ENCODE measurements at places on chromosomes 11 and 22.

GRCh38 chr22:24437741-24438328, 10.4 kb downstream of the ADORA2A start:
- DNase-seq = no peak

GRCh38 chr11:65431451-65432099, 9.0 kb downstream of the NEAT1 start:
- no peak for DNase-seq

GRCh38 chr22:36164621-36165020, 4.1 kb upstream of the APOL3 start:
- DNase-seq = no peak

DNA sequence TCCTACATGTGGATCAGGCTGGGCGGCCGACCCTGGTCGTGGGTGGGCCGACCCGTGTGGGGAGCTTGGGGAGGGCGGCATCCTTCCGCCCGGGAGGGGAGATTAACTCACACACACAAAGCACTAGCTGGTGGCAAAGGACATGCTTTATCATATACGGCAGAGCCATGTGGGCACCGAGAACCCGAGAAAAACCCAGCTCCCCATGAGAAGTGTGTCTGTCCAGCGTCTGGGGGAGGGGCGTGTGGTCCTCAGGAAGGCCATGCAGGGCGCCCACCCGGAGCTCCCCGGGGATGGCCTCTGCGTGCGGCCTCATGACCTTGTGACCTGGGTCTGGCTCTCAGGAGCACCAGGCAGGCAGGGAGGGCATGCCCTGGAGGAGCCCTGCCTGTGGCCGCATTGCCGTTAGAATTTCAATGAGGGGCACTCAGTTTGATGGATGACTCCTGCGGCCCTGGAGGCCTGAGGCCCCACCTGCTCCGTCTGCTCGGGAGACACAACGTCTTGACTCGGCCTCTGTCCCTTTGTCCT, 39.4 kb upstream of the TOLLIP start:
- no peak for DNase-seq

DNA sequence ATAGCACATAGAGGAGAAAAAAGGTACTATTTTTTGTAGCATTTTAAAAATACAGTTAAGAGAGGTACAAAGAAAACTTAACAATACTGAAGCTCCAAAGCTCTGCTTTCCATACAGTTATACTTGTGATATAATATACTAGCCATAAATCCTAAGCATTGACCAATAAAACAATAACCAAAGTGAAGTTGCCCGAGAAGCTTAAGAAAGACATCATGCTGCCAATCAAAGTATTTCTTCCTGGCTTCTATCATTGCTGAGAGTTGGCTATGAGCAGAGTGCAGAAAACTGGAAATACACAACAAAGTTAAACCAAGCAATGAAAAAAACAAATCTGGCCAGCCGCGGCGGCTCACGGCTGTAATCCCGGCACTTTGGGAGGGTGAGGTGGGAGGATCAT, 84.2 kb downstream of the RBFOX2 start:
- DNase-seq = no peak

GRCh38 chr11:8111636-8112035, 30.6 kb downstream of the TUB start:
- no peak for DNase-seq

- DNase-seq = no peak
Measured at GRCh38 chr11:15216678-15217077, 102.0 kb downstream of the INSC start.

DNA sequence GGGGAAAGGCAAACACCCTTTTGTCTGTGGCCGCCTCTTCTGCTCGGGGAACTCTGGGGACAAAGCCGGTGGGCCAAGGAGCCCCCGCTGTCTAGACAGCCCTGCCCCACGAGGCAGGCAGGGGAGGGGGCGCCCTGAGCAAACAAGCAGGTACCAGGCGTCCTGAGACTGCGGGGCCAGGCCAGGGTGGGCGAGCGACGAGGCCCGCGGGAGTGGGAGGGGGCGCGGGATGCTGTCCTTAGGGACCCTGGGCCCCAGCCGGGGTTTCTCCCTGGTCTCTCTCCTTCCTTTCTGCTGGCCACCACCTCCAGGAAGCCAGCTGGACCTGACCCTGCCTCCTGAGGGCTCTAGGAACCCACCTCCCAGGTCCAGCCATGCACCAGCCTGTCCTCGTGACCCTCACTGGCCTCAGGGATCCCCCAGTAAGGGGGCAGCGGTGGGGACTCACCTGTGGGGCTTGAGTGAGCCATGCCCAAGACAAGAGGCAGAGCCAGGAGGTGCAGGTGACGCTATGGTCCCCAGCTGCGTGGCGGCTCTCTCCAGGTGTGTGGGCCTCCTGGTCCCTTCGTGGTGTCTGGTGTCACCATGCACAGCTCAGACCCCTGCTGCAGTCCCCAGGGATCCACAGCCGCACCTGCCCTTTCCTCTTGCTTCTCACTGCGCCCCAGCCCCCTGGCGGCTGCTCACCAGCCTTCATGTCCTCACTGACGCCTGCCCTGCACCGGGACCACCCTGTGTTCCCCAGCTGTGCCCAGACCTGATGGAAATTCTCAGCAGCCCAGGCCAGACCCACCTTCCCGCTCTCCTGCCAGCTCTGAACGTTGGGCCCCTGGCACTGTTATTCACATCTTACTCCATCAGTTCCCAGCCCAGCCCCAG, 26.5 kb upstream of the MUC5AC start:
- DNase-seq = no peak

- DNase-seq = no peak
Measured at GRCh38 chr11:78800096-78800690, 225.5 kb upstream of the NARS2 start.

GRCh38 chr11:15941206-15941770, 415.1 kb downstream of the SOX6 start:
- DNase-seq = no peak

DNA sequence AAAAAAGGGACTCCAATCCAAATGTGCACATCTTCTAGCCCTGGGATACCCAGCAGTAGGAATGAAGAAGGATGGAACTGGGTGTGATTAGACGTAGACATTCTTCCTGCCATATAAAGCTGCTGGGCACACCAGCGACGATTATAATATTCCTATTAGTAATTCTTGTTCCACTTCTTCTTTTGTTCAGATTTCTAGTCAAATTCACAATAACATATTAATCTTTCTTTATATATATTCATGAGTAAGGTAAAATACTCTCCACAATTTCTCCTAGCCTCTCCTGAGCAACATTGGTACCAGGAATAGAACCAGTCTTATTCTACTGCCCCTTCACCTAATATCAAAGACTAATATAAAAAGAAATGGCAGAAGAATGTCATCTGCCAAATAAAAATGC, at the start of gene OR52E8:
TSS of gene OR52E8 (minus strand) at position 101 of the 400 bp plus-strand sequence. CDS start at position 101, 0 bp downstream.
- DNase-seq = no peak

Measured in CD4-positive, alpha-beta T cell (primary cell).